ENCODE measurements at places on chromosomes 5 and 9.

GRCh38 chr9:70347046-70347445, 67.4 kb downstream of the KLF9 start:
- H3K36me3 ChIP-seq: peaks cover 22% of the 10 kb centered on the region
- no peak overlapping the region for H3K4me3 ChIP-seq
- no peaks in the 10 kb centered on the region for H3K27me3 ChIP-seq
- DNase-seq: no peak

DNA sequence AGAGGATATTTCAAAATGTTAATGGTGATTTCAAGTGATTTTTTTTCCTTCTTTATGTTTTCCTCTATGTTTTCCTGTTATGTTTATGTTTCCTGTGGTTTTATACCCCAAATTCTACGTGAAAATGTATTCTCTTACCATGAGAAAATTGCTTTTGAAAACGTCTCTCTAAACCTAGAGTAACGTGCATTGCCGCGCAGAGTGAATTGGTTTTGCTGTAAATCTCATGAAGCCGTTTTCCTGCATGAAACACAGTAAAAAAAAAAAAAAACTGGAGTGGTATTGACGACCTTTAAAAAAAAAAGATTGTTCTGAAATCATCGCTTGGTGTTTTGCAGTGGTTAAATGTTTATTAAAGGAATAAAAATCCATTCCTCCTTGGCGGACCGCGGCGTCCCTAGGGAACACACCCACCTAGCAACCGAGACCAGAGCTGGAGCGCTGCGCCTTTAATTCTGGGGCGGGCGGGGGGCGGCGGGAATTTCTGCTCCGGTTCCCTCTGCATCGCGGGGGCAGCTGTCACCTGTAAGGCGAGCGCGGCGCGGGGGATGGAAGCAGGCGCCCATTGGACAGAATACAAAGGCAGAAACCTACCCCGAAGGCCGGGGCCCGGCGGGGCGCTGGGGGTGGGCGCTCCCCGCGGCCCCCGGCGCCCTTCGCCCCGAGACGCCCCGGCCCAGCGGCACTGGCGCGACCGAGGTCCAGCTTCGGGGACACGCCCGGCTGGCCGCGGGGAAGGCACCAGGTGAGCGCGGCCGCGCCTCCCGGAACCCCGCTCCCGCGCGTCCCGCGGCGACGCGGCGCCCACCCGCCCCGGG, at the start of gene SOWAHA:
SOWAHA (plus strand) TSS at position 522 of the 818 bp plus-strand sequence. CDS start 320 bp downstream, outside the sequence.
- no peak for DNase-seq
- no peaks in the 10 kb centered on the region for H3K4me1 ChIP-seq
- peak within 1 kb of the TSS; percentile 68 for H3K4me3 ChIP-seq
- H3K27me3 ChIP-seq: peaks cover 40% of the 10 kb centered on the region
- no peak within 1 kb of the TSS for H3K27ac ChIP-seq
- H3K36me3 ChIP-seq: peaks cover 3% of the 10 kb centered on the region

DNA sequence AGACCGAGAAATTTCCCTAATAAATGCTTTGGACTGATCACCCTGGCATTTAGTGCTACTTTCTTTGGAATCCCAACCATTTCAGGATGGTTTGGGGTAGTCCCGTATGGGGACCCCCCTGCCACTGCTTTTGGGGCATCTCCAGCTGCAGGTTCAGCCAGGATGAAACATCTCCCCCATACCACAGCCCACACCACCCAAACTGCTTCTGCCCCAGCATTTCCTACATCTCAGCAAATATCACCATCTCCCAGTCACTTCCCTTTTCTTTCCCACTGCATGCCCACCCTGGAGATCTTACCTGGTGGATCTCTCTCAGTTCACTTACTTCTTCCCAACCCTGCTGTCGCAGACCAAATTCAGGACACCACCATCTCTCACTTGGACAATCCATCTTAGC, 4.8 kb upstream of the P4HA2 start:
- no peak for DNase-seq
- no peak overlapping the region for H3K27ac ChIP-seq
- peaks cover 30% of the 10 kb centered on the region for H3K27me3 ChIP-seq
- H3K36me3 ChIP-seq: peaks cover 2% of the 10 kb centered on the region

DNA sequence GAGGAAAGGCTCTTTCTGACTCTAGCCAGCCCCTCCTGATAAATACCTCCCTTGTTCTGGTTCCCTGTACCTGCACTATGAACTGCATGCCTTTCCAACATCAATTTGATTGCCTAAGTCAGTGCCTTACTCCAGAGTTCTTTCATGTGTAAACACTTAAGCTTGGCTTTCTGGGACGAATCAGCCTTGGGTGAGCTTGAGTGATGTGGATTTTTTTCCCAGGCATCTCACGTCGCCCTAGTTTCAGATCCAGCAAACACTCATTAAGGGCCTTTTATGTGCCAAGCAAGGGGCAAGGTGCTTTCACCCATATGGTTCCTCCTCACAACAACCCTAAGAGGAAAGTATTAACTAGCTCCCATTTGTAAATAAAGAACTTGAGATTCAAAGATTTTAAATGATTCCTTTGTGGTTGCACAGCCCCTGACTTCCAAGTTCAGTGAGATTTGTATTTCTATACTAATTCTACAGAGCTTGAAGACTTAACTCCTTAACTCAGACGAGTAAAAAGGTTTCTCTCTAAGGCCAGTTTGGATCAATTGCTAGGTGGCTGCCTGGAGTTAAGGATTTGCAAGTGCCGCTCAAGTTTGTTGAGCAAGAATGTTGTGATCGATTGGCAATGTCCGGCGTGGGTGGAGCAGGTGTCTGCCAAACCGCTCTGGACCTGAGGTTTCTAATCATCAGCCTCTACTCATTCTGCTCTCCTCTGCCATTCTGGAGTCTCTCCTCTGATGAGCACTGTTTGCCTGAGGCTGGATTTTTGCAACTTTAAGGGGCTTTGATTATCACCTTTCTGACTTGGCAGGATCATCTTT, 20.2 kb upstream of the TJP2 start:
- no peak for DNase-seq
- no peaks in the 10 kb centered on the region for H3K4me1 ChIP-seq
- no peak overlapping the region for H3K27ac ChIP-seq
- no peaks in the 10 kb centered on the region for H3K27me3 ChIP-seq
- peaks cover 1% of the 10 kb centered on the region for H3K36me3 ChIP-seq
- no peak overlapping the region for H3K4me3 ChIP-seq

DNA sequence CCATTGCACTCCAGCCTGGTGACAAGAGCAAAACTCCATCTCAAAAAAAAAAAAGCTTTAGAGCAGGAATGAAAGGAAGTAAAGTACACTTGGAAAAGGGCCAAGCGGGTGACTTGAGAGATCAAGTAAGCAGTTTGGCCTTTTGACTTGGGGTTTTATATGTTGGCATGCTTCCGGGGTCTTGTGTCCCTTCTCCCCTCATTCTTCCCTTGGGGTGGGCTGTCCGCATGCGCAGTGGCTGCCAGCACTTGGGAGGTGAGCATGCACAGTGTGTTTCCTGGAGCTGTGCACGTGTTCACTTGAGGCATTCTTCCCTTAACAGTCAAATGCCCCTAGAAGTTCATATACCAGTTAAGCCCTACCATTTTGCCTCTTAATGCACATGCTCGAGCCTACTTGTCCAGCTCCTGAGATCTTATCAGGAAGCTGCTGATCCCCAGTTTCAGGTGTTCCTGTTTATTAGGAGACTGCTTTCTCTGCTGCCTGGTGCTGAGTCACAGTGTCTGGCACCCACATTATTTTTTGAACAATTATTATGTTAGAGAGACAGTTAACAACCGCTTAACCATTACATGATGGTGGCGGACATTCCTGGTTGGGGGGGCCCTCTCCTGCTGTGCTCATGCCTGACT, 32.6 kb upstream of the PRRC2B start:
- peaks cover 9% of the 10 kb centered on the region for H3K4me1 ChIP-seq
- H3K4me3 ChIP-seq: peak overlapping the region; percentile 31
- no peaks in the 10 kb centered on the region for H3K36me3 ChIP-seq
- no peak overlapping the region for H3K27ac ChIP-seq

- H3K27ac ChIP-seq: no peak overlapping the region
- H3K4me1 ChIP-seq: no peaks in the 10 kb centered on the region
- peaks cover 25% of the 10 kb centered on the region for H3K27me3 ChIP-seq
- no peak for DNase-seq
These were observed 84.4 kb upstream of the STC2 start for GRCh38 chr5:173412566-173412965.

DNA sequence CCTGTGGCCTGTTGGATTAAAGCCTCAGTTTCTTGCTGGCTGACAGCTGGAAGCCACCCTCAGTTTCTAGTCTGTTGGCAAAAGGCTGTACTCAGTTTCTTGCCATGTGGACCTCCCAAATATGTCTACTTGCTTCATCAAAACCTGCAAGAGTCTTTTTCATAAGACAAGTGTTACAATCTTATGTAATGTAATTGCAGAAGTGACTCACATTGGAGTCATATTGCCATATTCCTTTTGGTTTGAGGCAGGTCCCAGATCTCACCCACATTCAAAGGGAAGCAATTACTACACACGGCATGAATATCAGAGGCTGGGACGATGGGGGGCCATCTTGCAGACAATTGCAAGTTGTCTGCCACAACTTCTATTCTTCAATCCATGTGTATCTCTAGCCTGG, 286.7 kb upstream of the IL12B start:
- peaks cover 2% of the 10 kb centered on the region for H3K36me3 ChIP-seq
- H3K27ac ChIP-seq: no peak overlapping the region
- H3K27me3 ChIP-seq: peaks cover 38% of the 10 kb centered on the region
- no peaks in the 10 kb centered on the region for H3K4me1 ChIP-seq
- no peak overlapping the region for H3K4me3 ChIP-seq

GRCh38 chr5:101429241-101429640, 526.2 kb upstream of the ST8SIA4 start:
- H3K27ac ChIP-seq: no peak overlapping the region
- no peaks in the 10 kb centered on the region for H3K27me3 ChIP-seq
- no peaks in the 10 kb centered on the region for H3K4me1 ChIP-seq
- no peak for DNase-seq
- no peak overlapping the region for H3K4me3 ChIP-seq

DNA sequence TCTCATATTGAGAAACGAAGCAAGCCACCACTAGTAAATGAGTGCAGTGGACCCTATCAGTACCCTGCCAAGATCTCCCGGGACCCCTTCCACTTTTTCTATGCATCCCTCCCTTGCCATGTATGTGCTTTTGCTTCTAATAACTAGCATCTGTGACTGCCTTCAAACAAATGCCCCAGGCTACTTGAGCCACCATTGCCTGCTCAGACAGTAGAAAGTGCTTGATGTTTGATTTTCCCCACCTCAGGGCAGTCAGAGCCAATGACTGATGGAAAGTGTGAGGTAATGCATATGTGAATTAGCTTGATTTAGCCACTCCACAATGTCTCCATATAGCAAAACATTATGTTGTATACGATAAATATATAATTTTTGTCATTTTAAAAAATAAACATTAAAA, 797.3 kb upstream of the ACO1 start:
- no peak for DNase-seq
- H3K4me3 ChIP-seq: no peak overlapping the region
- H3K4me1 ChIP-seq: no peaks in the 10 kb centered on the region
- no peak overlapping the region for H3K27ac ChIP-seq

DNA sequence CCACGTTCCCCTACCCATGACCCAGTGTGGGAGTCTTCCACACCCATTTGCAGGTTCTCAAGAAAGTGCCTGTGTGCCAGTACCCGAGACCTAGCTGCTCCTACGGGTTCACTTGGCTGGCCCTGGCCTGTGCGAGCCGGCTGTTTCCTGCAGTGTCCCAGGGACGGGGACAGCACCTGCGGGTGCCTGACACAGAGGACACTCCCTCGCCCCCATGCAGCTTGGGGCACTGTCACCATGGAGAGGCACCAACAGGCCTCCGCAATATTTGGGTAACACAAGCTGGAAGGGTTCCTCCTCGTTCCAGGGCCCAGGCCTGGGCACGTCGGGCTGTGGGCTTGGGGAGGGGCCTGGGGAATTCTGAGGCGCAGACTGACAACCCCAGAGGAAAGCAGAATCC, 41.4 kb downstream of the DUSP1 start:
- H3K4me1 ChIP-seq: peaks cover 8% of the 10 kb centered on the region
- DNase-seq: no peak
- H3K27me3 ChIP-seq: no peaks in the 10 kb centered on the region
- H3K27ac ChIP-seq: no peak overlapping the region
- peaks cover 2% of the 10 kb centered on the region for H3K36me3 ChIP-seq

DNA sequence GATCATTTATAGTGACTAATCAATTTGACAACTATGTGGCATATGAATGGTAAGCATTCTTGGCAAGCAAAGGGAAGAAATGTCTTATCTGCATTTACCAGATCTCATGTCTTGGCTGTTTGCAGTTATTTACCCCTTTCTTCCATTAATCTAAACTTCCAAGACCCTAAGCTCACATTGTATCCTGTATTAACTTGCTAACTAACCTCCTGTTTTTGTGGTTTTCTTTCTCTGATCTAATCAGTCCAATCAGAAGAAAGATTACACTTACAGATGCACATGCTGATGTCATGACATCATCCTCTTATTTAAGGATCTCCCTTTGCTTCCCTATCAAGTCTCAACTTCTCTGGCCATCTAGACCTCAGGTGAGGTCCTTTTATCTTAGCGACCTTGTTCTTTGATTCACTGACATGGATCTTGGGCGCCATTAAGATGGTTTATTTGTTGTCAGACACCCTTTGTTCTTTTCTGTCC, 95.5 kb downstream of the F2RL2 start:
- peak overlapping the region; percentile 19 for H3K27ac ChIP-seq
- H3K36me3 ChIP-seq: peaks cover 2% of the 10 kb centered on the region
- no peaks in the 10 kb centered on the region for H3K27me3 ChIP-seq
- no peak overlapping the region for H3K4me3 ChIP-seq
- peaks cover 72% of the 10 kb centered on the region for H3K4me1 ChIP-seq
- no peak for DNase-seq

DNA sequence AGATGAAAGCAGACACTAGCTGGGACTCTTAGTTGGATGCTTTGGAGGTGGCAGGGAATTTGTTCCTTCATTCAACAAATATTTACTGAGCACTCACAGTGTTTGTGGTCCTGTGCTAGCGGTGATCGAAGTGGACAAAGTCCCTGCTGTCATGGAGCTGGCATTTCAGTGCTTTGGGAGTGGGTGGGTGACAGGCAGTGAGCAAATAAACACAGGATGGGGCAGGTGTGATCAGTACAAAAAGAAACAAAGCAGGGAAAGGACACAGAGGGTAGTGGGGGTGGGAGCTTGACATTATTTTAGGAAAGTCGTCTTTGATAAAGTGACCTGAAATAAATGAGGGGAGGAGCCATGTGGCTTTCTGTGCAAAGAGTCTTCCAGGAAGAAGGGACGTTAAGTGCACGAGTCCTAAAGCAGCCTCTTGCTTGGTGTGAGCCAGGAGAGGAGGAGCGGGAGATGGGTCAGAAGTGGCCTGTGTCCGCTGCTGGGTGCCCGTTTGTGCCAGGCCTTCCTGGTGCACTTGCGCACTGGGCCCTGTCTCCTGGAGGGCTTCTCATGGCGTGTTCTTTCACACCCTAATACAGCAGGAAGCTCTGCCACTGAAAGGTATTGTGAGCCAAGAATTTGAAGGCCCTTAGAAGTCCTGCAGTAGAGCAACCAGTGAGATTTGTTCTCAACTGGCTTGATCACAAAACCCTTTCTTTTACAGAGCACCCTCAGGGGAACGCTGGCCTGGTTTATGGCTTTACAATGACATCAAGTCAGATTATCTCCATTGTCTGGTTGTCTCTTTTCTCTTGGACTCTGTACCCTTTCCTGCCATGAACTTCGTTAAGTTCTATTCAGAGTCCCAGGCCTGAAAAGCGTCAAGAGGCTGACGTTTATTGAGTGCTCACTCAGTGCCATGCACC, 14.8 kb downstream of the NDST1 start:
- H3K4me3 ChIP-seq: no peak overlapping the region
- peaks cover 12% of the 10 kb centered on the region for H3K4me1 ChIP-seq
- H3K36me3 ChIP-seq: peaks cover 6% of the 10 kb centered on the region
- H3K27me3 ChIP-seq: no peaks in the 10 kb centered on the region
- H3K27ac ChIP-seq: no peak overlapping the region

- no peak overlapping the region for H3K27ac ChIP-seq
- DNase-seq: no peak
- no peaks in the 10 kb centered on the region for H3K36me3 ChIP-seq
- H3K4me3 ChIP-seq: no peak overlapping the region
These were observed 184.1 kb downstream of the PAX5 start for GRCh38 chr9:36849943-36850342.
